NCI-H345 (cell line): ENCODE measurements at places on chromosomes 7 and 10.
A peak's percentile ranks its signal among the peaks of the same experiment; 100 is the strongest.

DNA sequence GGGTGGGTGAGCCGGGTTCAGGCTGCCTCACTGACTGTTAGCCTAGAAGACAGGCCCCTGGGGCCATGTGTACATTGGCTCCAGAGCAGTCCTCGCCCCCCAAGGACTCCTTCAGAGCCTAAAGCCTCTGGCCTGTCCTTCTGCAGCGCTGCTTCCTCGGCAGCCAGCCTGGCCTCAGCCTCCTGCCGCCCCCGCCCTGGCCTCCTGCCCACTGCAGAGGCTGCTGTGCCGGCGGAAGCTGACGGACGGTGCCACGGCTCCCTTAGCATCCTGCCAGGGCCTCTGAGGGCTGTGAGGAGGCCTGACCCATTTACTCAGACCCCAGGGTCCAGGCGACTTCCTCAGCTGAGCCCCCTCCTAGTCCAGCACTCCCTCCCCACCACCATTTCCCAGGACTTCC is 4.9 kb downstream of the SRRM3 start:
- DNase-seq: no peak

DNA sequence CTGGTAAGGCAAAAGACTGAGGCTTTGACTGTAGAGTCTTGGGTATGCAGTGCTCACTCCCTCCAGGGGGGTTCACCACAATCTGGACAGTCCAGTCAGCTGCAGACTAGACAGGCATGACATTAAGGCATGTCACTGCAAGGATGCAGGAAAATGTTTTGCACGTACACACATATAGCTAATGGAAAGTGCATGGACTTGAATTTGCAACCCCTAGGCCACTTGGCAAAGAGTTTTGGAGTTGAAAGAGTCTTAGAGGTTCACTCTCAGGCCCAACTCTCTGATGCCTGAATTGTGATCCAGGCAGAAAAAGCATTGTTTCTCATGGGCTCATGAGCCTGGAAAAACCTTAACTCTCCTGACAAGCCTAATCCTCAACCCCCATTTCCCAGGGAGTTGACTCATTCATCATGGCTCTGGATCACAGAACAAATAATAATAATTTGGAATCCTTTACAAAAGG is 51.9 kb downstream of the LAMB4 start:
- no peak for DNase-seq

GRCh38 chr10:66783316-66783715 is 142.5 kb upstream of the LRRTM3 start:
- no peak for DNase-seq

- no peak for DNase-seq
Observed at GRCh38 chr7:24779283-24779655, 22.0 kb upstream of the GSDME start.

DNA sequence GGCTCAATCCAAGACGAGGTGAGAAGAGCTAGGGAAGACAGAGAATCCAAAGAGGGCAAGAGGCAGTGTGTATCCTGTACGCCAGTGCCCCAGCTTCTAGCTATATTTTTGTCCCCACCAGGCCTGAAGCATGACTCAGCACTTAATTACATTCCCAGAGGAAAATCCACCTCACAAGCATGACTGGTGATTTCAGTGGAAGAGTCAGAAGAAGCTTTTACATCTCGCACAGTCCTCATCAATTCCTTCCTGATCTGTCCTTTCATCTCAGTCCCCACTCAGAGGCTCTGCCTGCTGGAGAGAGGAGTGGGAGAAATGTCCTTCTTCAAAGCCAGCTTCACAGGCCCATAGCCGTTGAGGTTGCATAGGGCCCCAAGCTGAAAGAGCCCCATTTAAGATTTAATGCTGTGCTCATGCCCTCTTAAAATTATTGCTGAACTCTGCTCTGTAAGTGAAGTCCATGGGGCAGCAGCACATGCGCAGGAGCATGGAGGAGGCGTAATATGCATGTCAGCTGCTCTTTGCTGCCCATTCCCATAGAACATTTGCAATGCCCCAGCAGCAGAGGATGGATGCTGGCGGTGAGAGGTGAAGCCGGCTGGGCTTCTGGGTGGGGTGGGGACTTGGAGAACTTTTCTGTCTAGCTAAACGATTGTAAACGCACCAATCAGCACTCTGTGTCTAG is 39.0 kb upstream of the AOAH start:
- DNase-seq: no peak

GRCh38 chr7:16929146-16929762 is 47.5 kb upstream of the AGR3 start:
- no peak for DNase-seq

- no peak for DNase-seq
Observed at GRCh38 chr10:28922861-28923260, 245.5 kb downstream of the BAMBI start.

- DNase-seq: peak; percentile 58
Observed at GRCh38 chr7:115910541-115911164, 119.9 kb downstream of the TFEC start.

GRCh38 chr10:118118716-118119115 is 72.0 kb upstream of the RAB11FIP2 start:
- DNase-seq: no peak

- no peak for DNase-seq
Observed at GRCh38 chr7:81399471-81399870, 370.4 kb downstream of the HGF start.

DNA sequence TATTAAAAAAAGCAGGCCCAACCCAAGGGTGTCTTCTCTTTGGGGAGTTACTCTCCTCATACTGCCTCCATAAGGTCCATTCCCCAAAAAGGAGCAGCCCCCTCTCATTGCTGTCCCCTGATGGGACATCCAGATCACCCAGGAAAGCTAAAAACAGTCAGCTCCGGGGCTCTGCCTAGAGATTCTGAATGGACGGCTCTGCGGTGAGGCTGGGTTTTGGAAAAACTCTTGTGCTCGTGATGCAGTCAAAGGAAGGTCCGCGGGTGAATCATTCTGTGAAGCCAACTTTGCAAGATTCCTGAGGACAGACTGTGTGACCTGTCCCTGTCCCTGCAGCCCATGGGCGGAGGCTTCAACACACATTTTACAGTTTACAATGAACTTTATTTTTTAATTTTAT is 351.5 kb downstream of the TYW1 start:
- DNase-seq: no peak

GRCh38 chr7:113945018-113945938 is 26.5 kb upstream of the PPP1R3A start:
- peak; percentile 47 for DNase-seq

DNA sequence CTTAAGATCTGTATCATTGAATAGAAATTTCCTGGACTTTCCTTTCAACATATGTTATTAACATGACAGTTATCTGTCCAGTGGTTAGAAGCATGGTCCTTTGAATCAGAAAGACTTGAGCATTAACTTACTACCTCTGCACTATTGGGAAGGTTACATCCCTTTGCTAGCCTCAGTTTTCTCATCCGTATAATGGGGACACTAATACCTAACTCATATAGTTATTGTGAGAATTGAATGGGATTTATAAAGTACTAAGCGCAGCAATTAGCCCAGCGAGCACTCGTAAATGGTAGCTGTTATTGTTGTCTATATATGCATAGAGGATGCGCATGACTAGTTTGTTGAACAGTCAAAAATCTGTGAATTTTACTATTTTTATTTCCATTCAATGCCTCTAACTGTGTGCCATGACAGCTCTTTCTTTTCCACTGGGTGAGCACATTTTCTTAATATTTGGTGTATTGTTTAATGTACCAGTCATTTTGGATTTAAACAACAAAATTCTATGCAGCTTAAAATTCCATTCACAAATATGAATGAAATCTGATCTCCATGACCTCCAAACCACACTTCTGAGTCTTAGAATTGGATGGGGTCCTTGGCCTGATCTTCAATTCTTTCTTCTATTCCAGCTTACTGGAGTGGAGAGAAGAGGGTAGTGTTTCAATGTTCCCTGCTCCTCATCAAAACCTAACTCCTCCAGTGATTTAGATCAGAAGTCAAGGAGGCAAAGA is 65.0 kb downstream of the CACNB2 start:
- DNase-seq: no peak

DNA sequence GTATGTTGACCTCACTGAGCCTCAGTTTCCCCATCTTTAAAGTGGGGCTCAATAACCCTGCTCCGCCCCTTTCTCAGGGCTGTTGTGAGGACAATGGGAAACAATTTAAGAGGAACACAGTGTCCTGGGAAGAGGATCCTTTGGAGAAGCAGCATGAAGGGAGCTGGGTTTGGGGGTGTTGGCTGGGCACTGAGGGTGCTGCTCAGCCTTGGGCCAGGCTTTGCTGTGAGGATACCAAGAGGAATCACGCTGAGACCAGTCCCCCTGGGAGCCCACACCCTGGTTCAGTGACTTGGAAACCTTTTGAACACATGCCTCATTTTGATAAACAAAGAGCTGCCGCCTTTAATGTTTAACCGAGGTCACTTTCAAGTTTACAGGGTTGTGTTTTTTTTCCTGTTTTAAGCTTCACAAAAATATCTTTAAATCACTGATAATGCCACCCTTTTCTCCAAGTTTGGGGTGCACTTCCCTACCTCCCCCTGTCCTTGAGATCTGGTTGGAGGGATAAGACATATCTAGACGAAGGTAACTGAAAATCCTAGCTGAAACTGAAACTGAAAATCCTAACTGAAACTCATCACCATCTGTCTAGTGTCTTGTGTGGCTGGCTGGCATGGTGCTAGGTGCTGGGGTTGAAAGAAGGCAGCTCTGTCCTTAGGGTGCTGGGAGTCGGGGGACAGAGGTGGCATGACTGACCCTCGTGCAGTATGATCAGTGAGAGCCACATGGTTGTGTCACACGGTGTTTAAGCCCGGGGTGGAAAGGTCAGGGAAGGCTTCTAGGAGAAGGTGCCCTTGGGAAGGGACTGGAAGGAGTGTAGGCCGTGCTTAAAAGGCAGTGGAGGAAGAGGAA is 27.7 kb downstream of the ZNF775 start:
- no peak for DNase-seq

DNA sequence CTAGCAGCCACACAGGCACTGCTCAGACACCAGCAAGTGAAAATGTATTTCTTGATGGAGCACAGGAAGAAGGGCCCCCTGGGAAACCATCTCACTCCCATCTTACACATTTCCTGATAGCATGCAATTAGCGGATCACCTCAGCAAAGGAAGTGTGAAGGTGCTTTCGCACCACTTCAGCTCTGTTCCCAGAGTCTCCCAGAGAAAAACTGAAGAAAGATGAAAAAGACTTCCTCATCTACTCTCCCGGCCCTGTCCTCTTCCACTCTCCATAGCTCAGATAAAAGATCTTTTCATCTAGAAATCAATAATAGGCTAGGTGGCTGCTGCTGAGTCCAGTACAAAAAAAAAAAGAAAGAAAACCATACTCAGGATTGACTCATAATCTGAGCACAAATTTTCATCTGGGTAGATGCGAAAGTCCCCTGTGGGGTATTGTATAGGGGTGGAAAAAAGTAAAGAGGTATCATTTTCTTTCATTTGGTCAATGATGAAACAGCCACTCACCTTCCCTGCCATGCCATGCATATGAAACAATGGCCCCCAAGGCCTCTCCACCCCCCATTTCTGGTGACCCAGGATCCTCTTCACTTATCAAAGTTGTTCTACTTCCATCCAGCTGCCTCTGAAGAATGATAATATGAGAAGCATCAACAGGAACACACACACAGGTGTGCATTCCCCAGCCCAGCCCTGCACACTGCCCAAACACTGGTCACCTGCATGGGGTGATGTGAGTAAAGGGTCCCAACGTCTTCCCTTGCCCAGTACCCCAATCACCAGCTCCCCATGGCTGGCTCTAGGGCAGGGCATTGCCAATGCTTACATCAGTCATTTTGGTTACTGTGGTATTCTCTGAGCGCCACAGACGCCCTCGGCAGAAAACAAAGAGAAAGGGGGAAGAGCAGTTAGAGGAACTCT is 48.8 kb upstream of the DGKI start:
- no peak for DNase-seq

DNA sequence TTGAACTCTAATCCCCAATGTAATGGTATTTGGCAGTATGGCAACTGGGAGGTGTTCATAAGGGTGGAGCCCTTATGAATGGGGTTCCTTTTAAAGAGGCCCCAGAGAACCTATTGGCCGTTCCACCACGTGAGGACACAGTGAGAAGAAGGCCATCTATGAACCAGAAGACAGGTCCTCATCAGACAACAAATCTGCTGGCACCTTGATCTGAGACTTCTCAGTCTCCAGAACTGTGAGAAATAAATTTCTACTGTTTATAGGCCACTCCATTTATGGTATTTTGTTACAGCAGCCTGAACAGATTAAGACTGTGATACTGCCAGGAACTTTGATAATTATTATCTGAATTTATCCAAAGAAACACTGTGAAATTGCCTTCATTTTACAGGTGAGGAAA is 132.3 kb downstream of the GLI3 start:
- DNase-seq: no peak

DNA sequence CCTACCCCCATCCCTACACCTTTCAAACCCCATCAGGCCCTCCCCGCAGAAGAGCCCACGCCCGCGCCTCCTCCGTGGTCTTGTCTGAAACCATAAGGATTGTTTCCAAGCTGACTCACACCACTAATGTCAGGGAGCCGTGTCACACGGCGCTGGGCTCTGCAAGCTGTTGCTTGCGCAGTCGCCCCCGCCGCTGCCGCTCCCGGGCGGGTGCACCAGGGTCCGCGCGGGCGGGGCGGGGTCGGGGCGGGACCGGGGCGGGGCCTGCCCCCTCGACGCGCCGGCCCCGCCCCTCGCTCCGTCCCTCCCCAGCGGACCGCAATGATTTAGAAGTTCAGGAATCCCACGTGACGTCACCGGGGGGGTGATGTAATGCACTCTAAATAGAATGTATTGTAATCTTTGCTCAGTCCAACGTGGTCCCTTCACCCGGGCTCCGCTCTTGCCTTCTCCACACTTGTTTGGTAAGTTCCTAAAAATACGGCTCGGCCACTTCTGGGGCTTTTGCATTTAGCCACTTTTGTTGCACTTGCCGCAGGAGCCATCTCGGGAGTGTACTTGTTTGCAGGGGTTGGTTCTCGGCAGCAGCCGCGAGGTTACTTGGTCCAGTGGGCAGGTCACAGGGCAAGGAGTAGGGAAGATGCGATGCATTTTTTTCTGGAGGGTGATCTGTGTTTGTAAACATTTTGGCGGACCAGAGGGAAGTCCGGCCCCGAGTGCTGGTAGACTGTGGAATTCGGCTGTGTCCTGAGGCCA is 3.2 kb upstream of the CREB5 start:
- peak; percentile 83 for DNase-seq

DNA sequence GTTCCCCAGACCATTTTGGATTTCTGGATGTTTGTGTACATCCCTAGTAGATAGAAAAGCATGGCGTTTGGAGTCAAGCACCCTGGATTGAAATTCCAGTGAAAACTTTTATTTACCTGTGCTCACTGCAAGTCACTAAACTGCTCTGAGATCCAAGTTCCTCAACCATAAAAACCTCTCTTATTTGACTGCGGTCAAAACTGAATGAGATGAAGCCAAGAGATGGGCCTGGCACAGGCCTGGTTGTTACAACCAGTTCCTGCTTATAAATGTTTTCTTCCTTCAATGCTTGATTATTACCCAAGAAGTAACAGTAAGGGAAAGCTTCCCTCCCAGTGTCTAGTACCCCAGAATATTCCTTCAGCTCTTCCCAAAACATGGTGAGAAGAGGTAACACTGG is 70.9 kb upstream of the HPS1 start:
- DNase-seq: no peak

DNA sequence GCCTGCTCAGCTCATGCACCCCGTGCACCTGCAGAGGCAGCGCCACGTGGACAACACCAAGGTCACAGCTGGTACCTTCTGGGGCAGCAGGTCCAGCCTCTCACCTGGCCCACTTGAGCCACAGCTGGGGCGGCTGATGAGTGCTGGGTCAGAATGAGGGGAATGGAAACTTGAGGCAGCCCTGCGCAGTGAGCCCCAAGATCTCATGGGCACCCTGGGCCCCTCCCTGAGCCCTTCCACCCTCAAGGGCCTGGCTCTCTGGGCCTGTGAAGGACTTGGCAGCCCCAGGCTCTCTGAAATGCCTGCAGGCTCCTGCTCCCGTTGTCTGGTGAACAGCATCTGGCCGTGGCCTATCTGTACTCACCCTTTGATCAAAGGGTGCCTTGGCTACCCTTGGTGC is 112.7 kb downstream of the TCERG1L start:
- DNase-seq: no peak
